Esophagus squamous epithelium (tissue), 5 donors: ENCODE measurements at places on chromosomes 5 and 9.

GRCh38 chr9:136777359-136777758 lies 13.0 kb upstream of the LCN15 start:
- DNase-seq: no peak

DNA sequence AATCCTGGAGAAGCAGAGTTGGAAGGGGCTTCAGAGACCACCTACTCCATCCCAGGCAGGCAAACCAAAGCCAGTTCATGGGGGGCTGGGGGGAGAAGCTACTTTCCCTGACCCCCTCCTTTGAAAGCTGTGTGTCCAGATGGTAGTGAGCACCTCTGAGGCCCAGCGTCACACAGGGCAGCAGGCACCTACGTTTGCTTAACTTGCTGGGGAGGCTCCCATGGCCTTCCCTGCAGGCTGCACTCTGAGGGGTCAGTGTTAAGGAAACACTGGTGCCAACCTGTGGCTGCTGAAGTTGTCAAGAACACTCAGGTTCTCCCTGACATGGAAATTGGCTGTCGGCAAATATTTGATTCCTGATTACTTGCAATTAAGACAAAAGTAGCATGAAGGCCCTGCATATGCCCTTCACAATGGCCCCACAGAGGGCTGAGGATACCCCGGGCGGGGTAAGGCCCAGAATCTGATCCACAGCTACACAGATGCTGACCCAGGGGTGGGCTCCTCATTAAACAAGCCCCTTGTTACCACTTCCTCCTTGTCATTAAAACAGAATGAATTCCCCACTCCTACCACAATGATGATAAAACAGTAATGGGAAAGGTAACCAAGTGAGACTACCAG lies 208.5 kb downstream of the FSTL4 start:
- no peak for DNase-seq

- no peak for DNase-seq
Observed at GRCh38 chr5:39543335-39543734, 118.6 kb upstream of the DAB2 start.

DNA sequence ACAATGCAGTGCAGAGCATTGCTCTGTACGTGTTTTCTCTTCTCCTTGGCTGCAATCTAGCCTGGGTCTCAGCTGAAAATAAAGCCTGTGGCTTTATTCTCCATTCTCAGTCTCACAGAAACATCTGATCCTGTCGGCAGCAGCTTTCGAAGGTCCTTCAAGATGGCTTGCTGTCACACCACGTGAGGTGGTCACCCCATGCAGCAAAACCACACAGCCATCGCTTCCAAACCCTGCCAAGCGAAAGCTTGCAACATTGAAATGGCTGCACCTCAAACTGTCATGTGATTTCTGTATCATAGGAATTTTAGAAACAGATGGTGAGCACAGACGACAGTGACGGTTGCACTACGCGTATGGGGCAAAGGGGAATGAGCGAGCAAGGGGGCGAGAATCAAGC lies 98.5 kb upstream of the SMARCA2 start:
- DNase-seq: no peak

DNA sequence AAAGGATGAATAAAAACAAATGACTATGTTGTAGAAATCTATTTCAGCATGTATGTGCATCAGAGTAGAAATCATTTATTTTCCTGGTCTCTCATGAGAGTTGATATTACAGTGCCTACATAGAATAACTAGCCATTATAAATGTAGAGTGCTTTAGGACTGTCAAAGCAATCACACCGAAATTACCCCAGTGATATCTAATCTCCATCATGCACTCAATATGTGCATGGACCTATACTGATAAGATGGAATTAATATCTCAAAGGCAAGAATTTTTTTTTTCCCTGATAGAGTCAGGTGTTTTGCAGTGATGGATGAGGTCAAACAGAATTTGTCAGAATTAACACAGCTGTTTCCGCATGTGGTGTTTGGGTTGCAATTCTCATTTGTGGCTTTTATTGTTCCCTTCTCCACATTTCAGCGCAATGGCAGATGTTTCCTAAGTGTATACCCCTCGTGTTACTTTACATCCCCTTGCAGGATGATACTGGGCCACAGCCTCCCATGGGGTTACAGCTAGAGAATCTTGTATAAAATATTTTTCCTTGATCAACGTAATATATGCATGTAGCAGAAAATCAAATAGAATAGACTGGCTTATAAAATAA lies 298.8 kb downstream of the RASEF start:
- DNase-seq: no peak

DNA sequence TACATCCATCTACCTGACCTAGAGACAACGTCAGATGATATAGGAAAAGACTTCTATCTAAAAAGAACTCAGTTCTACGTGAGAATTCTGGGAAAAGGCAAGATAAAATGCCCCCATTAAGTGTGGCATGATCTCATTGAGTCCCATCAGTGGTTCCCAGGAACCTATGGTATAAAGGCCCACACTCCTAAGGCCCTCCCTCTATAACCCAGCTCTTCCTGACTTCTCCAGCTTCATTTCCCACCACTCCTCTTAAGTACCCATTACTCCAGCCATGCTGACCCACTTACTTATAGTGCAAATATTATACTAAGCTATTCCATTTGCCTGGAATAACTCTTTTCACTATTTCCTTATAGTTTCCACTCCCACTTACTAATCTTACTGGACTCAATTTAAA lies 95.4 kb upstream of the NR5A1 start:
- no peak for DNase-seq

GRCh38 chr5:27908341-27908740 lies 870.0 kb upstream of the CDH9 start:
- no peak for DNase-seq

DNA sequence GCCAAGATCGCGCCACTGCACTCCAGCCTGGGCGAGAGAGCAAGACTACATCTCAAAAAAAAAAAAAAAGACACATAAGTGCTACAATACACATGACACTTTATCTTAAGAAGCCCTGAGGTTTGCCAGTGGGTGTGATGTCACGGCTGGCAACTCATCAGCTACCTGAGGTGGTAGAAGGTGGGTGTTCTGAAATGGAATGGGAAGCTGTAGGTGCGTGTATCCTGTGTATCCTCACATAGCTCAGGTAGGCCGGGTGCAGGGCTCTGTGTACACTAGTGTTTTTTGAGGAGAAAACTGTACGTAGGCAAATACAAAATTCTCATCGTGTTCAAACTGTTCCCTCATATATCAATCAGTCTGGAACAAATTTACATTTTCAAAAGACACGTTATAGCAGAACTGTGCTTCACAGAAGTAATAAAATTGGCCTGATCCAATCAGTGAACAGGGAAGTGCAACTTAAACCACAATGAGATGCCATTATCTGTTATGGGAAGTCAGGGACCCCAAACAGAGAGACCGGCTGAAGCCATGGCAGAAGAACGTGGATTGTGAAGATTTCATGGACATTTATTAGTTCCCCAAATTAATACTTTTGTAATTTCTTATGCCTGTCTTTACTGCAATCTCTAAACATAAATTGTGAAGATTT lies 10.4 kb downstream of the BICD2 start:
- no peak for DNase-seq

DNA sequence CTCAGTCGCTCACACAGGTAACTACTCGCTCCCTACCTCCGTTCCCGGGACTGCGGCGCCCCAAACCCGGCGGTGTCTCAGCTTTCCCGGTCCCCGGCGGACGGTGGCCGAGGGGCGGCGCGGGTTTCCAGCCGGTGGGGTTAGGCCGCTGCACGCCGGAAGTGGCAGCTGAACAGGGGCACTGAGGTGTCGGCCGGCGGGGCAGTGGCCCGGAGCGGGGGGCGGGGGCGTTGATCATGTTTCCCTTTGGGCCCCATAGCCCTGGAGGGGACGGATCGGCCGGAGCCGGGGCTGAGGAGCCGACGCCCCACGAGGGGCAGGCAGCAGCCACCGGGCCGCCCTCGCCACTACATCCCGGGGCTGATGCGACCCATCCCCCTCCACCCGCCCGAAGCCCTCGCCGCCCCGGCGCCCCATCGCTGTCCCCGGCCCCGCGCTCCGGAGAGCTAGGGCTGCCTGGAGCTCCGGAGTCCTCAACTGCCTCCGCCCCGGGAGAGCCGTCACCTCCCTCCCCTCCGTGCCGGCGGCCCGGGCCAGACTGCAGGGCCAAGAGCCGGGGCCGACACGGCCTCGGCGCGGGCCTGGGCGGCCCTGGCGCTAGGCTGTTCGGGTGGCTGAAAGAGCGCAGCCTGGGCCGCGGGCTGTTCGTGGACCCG lies at the start of gene DCAF10:
Gene DCAF10 (plus strand): TSS at position 167 of the 656 bp plus-strand sequence. CDS start 70 bp downstream, at position 237.
- DNase-seq: peak; percentile 17

GRCh38 chr5:91359962-91360609 lies 23.0 kb downstream of the ARRDC3 start:
- no peak for DNase-seq

DNA sequence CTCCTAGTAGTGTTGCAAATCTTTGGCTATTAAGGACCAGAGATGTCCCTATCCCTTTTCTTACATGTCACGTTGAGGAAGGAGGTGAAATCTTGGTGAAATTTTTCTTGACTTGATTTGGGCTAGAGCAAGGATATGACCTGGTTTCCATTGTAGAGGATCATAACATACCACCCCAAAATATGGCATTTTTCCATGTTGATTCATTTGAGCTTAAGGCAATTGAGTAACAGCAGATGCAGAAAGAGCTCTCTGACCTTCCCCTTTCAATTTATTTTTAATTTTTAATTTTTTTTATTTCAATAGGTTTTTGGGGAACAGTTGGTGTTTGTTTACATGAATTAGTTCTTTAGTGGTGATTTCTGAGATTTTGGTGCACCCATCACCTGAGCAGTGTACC lies 61.2 kb upstream of the MAP1B start:
- no peak for DNase-seq

GRCh38 chr5:39660020-39660419 lies 235.2 kb upstream of the DAB2 start:
- no peak for DNase-seq

GRCh38 chr9:80968611-80969010 lies 720.7 kb downstream of the TLE1 start:
- DNase-seq: no peak

- no peak for DNase-seq
Observed at GRCh38 chr5:120717381-120717780, 253.3 kb downstream of the PRR16 start.

DNA sequence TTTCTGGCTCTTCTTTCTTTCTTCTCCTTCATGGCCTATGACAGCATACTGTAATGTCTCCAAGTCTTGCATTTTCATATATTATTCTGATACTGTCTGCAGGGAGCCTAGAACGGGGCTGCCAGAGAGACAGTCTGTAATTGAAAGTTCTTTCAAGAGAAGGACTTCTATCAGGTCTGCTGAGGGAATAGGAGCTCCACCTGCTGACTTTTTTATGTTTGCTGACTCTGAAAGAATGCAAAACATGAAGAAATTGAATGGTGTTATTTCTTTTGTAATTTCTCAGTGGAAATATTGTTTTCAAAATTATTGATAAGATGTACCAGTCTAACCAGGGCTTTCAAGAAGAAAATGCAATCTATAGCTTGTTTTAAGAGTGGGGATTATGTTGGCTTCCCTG lies 121.9 kb upstream of the RFX3 start:
- no peak for DNase-seq

- DNase-seq: no peak
Observed at GRCh38 chr5:146548781-146549449, 32.9 kb upstream of the GPR151 start.

DNA sequence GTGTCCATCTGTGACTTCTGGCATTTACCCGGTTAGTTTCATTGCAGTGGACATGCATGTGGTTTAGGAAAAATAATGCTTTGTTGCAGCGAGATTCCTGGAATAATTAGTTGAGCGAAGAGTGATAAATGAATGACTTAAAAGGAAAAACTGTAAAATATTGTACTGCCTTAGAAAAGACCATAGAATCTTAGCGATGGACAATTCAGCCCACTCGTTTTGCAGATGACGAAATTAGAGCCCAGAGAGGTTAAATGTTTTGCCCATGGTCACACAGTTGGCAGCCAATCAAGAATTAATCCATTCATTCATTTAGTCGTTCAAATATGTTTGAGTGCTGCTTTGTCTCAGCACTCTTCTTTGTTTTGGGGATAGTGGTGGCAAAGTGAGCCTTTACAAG lies 107.9 kb downstream of the ARHGAP26 start:
- DNase-seq: no peak

DNA sequence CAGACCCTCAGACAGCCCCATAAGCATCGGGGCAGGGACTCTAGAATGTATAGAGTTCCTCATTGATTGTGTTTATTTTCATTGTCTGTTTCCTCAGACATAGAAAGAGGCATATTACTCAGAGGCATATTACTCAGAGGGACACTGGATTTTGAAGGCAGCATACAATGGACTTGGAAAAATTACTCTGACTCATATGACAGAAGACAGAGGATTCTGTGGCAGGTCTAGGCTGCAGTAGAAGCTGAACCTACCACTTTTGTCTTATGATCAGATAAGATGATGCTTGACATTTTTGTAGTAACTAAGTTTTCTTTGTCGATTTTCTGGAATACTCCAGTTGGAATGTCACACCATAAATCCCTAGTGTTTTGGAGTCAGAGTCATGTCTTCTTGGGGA lies 105.2 kb downstream of the ST8SIA4 start:
- DNase-seq: no peak

GRCh38 chr5:146103594-146103993 lies 1.8 kb downstream of the PLAC8L1 start:
- DNase-seq: no peak

DNA sequence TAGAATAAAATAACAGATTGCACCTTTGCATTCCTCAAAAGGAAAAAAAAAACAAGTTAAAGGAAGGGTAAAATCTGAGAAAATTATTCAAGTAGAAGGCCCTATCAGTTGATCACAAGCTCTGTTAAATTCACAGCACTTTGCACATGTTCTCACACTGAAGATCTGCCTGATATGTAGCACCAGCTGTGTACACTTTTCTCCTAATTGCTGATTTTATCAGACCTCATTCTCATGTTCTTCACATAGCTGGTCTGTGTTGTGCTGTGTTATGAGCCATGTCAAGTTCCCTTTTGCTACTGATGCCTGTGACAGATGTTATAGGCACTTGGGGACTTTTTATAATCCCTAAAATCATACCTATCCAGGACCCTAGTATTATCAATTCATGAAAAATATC lies 390.4 kb upstream of the PRR16 start:
- DNase-seq: no peak

DNA sequence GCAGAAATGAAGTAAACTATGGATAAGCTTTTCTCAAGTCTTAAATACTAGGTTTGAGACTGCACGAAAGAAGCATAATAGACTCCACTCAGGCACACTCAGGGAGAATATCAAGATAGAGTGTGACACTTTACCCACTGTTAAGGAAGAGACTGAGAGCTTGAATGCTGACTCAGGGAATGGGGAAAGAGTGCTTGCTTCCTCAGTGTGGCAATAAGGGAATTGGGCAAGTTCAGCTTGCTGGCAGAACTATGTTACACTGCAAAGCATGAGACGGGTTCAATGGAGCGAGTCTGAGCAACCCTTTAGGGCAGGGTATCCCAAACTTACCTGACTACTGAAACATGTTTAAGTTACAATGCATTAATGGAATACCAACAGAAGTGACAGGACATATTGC lies 237.7 kb upstream of the MEF2C start:
- DNase-seq: no peak

DNA sequence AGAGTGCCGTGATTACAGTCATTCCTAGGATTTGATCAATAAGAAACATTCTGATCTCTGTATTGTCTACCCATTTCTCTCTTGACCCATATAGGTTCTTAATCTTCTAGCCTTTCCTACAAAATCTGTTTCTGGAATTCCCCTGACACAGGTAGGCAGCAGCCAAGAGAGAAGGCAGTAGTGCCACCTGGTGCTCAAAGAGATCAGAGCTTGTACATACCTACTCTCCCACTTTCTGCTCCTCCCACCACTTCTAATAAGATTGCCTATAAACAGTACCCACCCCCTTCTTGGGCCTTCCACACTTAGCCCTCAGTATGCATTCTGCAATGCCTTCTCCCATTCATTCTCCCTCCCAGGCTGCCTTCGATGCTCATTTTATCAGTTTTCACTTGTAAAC lies 117.4 kb upstream of the RORB start:
- no peak for DNase-seq
